SIG-M5 (cell line): ENCODE measurements at places on chromosomes 3 and 15.

GRCh38 chr3:41290736-41291135, 91.4 kb downstream of the CTNNB1 start:
- DNase-seq = no peak

- no peak for DNase-seq
Observed at GRCh38 chr3:33058765-33059164, 38.2 kb downstream of the GLB1 start.

GRCh38 chr3:73766599-73767381, 142.0 kb upstream of the PDZRN3 start:
- no peak for DNase-seq

DNA sequence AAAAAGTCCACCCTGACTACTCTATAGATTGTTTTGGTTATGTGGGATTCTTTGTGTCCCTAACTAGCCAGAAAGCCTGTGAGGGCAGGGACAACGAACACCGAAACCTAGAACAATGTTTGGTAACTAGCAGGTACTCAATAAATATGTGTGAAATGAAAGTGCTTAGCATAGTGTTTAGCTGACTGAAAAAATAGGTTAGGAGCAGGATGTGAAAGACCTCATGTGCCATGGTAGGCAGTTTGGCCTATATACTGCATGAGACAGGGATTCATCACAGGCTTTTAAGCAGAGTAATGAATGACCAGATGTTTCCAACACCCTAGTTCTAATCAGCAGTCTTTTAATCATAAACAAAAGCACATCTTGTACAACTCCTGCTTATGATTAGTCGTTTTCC, 64.2 kb downstream of the MYO5A start:
- DNase-seq = no peak

- DNase-seq = no peak
Observed at GRCh38 chr3:72722930-72723726, 125.1 kb downstream of the SHQ1 start.
